ENCODE measurements at places on chromosomes 6 and 20.

DNA sequence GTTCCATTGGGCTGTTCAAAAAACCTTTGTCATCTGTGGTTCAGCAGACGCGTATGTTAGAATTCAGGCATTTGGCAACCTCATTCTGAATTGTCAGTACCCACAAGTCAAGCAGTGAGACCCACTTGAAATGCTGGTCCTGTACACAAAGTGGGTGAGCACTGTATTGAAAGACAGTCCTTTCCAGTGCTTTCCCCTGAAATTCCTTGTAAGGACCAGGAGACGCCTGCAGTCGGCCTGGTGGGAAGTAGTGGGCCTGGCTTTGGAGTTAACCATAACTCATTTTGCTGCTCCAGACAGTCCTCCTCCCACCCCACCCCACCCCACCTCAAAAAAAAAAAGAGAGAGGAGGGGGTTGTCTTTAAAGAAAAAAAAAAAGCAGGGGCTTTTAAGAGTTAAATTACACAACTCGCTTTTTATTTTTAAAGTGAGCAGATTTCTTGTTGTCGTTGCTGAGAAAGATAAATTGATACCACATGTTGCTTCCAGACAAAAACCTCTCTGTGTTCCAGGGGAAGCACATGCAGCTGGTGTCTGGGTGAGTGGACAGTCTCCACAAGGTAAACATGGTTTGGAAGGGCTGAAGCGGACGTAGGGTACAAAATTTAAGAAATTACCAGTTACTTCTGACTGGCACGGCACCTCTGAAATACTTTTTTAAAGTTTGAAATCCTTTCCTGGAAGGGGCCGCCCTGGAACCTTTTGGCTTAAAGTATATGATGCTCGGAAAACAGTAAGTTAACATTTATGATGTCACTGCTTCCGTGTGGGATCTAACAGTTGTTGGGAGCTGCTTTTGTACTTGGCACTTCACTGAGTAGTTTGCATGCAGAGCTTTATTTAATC lies 95.3 kb downstream of the FOXO3 start:
- no peak for DNase-seq

DNA sequence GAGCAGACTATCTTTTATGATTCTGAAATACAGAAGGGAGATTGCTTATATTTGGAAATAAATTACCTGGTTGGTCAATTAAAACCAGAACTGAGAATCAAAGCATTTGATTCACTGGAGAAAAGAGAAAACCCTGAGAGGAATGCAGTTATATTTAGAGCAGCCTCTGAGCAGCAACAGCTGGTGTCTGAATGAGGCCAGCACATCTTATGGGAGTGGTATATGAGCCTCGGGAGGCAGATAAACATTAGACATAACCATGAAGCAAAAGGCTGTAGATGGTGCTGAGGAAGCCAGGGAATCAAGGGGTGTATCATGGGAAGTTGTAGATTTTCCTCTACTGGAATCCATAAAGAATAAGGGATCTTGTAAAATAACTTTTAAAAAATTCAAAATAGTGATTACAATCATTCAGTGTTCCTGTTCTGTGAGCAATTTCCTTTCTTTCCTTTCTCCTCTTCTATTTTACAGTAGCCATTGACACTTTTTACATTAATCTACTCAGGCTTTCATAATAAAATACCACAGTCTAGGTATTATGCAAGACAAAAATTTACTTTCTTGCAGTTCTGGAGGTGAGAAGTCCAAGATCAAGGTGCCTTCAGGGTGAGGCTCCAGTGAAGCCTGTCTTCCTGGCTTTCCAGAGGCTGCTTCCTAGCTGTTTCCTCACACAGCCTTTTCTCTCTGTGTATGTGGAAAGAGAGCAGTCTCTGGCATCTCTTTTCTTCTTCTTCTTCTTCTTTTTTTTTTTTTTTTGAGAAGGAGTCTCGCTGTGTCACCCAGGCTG lies 32.8 kb upstream of the ENPP5 start:
- DNase-seq = no peak

GRCh38 chr6:163738304-163738703 lies 323.8 kb downstream of the QKI start:
- DNase-seq = no peak

- peak; percentile 78 for DNase-seq
Observed at GRCh38 chr6:116561377-116562018, 7.9 kb downstream of the CALHM4 start.

GRCh38 chr20:33843854-33844253 lies 32.7 kb downstream of the CHMP4B start:
- peak; percentile 11 for DNase-seq

DNA sequence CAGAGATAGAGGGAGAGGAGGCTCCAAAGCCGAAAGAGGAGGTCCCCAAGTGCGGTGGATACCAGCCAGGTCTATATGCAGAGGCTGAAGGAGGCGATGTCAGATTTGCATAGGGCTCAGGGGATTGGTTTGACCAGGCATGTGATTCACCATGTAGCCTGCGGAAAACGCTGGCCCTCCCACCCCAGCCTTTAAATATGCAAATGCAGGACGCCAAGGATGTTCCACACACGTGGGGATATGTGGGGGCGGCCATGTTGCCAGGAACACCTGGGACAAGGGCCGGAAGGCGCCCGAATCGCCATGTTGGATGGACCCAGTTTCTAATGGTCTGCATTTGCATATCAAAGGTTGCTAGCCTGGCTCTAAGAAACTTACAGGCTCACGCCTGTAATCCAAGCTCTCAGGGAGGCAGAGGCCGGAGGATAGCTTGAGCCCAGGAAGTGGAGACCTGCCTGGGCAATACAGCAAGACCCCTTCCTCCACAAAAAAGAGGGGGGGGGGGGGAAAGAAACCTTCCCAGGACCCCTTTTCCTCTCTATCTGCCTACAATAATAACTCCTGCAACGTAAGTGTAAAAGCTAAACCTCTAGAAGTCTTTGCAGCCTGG lies 110.5 kb downstream of the TULP4 start:
- no peak for DNase-seq

GRCh38 chr20:51562027-51562331 lies 19.5 kb upstream of the NFATC2 start:
- no peak for DNase-seq

DNA sequence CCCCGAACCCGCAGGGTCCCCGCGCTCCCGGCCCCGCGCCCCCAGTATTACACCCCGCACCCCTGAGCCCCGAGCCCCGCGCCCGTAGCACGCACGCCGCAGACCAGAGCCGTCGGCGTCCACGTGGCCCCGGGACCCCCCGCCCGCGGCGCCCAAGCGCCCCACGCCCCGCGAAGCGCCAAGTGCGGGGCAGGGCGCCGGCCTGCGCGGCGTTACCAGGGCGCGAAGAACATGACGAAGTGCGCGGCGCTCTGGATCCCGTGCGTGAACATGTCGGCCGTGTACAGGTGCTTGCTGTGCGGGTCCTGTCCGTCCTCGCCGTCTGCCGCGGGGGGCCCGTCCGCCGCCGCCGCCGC lies 312 bp downstream of the TXNDC5 start:
- DNase-seq = no peak

DNA sequence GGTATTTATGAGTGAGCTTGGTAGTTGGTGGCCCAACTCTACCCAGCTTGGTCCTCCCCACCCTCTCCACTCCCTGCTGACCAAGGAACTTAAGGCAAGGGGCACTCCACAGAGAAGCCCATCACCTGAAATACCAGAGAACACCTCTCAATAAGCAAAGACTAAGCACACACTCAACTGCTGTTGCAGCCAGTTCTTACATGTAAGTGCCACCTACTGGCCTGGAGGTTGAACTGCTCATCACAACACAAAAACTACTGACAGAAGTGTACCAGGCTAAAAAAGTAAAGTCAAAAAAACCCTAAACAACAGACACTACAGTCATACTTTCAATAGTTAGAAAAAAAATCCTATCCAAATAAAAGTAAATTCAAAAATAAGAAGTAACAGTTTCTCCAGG lies 146.2 kb downstream of the FAM83B start:
- DNase-seq = no peak

DNA sequence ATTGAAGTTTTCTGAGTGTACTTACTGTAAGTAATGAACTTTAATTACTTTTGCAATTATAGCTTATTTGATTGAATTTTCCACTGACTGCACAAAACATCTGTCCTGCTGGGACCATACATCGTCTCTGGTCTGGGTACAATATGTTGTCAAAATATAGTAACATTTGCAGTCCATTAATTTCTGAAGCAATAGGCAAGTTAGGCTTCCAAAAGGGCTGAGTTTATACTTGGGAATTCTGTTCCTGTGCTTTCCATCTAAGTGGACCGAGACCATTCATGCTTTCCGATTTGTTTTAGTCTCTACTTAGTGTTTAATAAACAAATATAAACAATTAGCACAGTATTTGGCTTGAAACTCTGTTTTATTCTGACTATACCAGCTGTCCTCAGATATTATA lies 139.3 kb downstream of the RFPL4B start:
- DNase-seq = no peak

DNA sequence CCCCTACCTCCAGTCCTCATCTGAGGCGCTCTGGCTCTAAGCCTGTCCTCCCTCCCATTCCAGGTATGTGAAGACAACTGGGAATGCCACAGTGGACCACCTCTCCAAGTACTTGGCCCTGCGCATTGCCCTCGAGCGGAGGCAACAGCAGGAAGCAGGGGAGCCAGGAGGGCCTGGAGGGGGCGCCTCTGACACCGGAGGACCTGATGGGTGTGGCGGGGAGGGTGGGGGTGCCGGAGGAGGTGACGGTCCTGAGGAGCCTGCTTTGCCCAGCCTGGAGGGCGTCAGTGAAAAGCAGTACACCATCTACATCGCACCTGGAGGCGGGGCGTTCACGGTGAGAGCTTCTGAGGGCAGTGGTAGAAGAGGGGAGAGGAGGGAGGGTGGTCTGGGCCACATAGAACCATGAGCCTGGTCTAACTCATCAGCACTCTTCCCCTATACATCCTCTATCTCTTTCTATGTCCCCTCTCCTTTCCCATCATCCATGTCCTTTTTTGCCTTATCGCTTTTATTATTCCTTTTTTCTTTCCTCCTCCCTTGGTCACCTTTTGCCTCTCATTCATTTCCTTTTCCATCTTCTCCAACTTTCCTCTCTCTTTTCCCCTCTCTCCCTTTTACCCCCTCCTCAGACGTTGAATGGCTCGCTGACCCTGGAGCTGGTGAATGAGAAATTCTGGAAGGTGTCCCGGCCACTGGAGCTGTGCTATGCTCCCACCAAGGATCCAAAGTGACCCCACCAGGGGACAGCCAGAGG lies 3.5 kb downstream of the RING1 start:
- no peak for DNase-seq

DNA sequence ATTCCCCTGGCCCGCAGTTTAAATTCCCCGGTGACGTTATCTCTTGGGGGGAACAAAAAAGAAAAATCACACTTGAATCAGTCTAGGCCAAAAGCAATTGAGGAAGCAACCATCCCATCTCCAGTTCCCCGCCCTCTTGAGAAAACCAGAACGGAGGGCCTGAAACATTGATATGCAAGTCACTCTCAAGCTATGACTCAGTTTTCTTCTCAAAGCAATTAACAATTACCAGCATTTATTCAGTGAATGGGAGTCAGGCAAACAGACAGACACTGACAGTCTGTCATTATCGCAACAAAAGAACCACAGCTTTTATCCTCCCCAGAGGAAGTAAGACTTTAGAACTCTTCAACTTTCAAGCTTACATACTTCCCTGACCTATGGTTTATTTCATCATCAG lies 100.9 kb downstream of the OPRM1 start:
- DNase-seq = peak; percentile 21

All from CD4-positive, alpha-beta T cell treated with Interleukin-17A for 1 hour (primary cell).